ENCODE measurements at places on chromosomes 5 and 9.

DNA sequence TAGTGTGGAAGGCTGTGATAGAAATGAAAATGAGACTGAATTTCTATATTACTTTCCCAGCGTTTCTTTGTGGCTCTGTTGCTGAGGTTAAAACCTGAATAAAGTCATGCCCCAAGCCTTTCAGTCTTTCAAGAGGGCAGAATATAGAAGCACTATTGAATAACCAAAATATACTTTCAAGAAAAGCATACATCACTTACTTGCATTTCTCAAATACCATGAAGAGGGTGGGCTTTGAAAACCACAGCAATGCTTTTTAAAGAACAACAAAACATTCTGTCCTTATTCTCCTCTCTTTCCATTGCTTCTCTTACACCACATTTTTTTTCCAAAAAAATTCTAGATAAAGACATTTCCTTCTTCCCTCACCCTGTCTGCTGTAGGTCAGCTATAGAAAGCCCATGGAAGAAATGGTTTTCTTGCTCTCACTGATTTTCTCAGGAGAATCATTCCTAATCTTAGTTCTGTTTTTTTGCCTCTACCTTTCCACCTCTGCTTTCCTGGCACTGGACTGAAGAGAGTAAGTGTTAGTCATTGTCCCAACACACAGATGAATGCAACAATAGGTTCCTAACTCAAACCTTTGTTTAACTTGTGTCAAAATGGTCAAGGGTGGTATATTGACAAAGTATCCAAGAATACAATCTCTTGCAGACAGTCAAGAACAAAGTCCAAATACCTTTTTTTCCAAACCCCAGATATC lies 51.6 kb downstream of the NUDT12 start:
- no peak for DNase-seq

- no peak for DNase-seq
Observed at GRCh38 chr9:89477384-89477783, 20.5 kb downstream of the SEMA4D start.

DNA sequence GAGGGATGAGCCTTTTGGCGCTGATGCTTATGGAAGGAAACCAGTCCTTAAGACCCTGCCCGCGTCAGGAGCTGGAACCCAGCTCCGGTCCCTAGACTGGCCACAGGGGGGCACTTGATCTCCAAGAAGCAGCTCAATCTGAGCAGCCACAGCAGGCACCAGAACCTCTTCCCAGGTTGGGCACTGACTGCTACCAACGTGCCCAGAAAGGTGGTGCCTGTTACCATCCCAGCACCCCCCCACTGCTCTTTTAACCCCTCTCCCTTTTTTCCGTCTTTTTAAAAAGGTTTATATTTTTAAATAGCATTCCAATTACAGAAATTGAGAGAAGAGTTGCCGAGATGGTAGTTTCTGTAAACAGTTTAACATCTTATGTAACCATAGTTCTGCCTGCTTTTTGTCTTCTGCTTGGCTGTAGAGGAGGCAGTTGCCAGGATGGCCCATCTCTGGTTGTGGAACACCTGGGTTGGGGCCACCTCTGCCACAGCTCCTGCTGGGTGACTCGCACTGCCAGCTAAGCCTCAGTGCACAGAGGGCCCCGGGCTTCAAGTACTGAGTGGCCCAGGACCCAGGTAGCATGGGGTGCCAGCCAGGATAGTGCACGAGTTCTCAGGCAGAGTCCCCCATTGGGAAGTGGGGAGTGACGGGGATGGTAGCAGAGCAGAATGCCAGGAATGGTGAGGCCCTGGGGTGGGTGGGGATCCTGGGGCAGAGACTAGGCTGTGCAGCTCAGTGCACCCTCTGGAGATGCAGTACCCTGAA lies 62.8 kb downstream of the PFDN1 start:
- DNase-seq = peak; percentile 46

DNA sequence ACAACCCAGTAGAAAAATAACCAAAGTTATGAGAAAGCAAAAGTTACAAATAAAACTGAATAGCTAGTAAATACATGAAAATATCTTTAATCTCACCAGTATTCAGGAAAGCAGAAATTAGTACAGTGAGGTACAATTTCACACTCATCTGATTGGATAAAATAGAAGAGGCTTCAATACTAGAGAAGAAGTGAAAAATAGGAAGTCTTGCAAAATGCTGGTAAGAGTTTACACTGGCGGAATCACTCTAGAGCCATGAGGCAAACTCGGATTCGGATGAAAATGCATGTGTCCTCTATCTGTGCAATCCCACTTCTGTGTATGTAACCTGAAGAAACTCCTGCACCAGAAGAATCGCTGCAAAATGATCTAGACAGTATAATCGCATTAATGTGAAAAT lies 128.9 kb downstream of the CCDC192 start:
- DNase-seq = no peak

DNA sequence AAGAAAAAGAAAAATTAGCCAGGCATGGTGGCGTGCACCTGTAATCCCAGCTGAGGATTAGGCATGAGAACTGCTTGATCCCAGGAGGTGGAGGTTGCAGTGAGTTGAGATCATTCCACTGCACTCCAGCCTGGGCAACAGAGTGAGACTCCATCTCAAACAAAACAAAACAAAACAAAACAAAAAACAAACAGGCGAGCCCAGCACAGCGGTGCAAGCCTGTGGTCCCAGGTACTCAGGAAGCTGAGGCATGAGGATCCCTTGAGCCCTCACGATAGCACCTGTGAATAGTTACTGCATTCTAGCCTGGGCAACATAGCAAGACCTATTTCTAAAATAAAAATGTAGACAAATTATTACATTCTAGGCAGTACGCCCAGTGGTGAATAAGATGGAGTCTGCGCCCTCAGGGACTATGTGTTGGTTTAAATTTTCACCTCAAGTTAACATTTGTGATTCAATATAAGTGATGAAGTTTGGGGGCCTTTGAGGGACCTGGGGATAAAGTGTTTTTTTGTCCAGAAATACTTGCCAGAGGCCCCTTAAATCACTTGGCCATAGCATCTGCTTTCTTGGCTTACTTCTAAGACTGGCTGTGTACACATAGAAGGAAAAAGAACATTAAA lies 3.4 kb upstream of the GAPVD1 start:
- DNase-seq = no peak

DNA sequence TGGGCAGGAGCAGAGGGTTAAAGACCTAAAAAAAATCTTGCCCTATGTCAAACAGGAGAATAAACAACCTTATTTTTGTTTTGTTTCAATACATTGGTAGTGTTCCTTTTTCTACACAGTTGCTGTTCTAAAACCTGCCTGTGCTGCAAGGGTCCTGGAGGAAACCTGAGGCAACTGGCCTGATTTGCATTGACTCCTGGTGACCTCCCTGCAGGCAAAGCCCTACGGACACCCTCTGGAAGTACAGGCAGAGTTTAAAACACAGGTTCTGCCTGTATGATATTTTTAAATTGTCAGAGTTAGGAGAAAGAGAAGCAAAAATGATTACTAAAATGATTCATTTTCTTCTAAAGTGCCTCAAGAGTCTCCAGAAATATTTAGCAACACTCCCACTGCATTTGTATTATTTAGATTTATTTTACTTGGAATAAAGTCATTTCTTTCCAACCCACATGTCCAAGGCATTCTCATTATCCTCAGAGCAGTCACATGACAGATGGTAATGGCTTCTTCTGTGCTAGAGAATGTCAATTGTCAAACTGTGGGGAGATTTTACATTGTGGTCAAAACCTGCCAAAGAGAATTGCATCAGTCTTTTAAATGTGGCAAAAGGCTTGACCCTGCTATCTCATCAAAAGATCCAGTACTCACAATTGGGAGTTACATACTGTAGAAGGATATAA lies 559.6 kb downstream of the CETN3 start:
- no peak for DNase-seq

DNA sequence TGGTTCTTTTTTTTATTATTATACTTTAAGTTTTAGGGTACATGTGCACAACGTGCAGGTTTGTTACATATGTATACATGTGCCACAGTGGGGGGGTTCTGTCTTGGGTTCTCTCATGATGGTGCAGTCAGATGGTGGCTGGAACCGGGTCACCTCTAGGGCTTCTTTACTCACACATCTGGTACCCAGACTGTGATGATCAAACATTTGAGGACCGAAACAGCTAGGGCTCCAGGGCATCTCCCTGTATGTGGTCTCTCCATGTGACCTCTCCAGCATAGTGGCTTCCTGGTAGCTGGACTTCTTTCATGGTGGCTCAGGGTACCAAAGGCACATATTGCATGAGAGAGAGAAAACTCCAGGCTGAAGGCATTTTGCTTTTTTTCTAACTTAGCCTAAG lies 9.8 kb upstream of the CRHBP start:
- DNase-seq = no peak

DNA sequence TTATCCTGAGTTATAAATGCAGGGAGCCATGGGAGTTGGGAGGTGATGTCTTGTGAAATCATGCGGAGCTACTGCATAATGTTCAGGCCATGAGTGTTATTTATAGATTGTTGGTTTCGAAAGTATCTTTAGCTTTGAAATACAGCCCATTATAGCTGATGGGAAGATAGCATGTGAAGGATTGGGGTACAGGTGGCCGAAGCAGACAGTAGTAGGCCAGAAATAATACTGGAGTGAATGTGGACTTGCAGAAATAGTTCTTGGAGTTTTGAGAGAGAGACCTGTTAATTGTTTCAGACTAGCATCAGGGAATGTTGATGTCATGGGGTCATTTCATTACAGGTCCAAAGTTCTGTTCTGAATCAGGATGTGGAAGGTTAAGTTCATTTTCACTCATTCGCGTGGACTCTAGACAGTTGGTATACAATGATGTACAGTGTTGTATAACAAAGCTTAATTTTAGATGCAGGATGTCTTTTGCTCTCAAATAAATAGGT lies 3.8 kb downstream of the ATP6V1G1 start:
- DNase-seq = no peak

DNA sequence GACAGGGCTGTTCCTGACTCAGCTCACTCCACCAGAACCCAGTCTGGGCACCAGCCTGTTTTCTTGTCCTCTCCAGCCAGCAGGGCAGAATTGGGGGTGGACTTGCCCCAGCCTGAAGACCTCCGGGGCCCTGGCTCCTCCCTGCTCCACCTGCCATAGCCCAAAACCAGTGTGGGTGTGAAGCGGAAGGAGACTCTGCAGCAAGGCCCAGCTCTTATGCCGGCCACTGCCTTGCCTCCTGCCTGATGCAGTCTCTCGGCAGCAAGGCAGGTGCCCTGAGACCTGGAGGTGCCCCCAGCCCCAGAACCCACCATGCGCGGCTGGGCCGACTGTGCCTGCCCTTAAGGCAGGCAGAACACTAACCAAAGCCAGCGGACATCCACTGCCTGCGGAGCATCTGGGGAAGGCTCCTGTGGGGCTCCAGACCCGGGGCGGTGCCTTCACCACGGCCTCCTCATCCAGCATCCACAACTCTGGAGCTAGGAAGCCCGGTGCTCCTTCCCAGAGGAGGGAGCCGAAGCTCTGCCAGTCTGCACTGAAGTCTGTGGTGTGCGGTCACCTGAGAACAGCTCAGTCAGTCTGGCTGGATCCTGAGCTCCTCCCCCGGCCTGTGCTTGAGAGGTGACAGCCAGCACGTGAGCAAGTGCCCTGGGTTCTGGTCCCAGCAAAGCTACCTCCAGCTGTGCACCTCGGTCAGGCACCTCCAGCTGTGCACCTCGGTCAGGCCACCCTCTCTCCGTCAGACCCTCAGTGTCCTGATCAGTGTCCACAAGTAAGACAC lies 116.7 kb downstream of the ADAMTS2 start:
- DNase-seq = no peak

DNA sequence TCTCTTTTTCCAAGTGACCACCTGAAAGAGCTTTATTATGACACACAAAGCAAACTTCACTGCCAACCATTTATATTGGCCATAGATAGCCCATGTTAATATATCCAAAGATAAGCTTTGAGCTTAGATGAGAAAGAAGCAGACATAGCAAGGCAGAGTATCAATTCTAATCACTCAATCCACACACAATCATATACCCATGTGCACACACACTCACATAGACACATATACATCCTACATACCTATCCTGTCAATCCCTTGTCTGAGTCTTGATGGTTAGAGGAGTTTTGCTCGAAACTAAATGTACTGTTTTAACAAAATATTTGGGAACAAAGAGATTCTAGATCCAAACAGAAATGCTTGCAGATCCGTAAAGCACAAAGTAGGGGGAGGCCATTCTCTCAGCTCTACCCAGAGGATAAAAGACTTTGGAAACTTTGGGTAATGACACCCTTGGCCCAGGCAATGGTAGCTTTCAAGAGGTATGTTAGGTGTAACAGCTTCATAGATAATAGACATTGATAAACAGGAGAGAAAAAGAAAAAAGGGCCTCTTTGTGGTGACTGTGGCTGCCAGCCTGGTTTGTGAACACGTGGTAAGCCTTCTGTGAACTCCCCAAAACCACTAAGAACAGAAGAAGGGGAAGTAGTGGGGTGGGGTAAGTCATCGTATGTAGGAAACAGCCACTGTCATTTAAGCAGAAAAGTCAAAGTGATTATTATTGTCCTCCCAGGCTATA lies 121.6 kb downstream of the TLR4 start:
- DNase-seq = peak; percentile 12

DNA sequence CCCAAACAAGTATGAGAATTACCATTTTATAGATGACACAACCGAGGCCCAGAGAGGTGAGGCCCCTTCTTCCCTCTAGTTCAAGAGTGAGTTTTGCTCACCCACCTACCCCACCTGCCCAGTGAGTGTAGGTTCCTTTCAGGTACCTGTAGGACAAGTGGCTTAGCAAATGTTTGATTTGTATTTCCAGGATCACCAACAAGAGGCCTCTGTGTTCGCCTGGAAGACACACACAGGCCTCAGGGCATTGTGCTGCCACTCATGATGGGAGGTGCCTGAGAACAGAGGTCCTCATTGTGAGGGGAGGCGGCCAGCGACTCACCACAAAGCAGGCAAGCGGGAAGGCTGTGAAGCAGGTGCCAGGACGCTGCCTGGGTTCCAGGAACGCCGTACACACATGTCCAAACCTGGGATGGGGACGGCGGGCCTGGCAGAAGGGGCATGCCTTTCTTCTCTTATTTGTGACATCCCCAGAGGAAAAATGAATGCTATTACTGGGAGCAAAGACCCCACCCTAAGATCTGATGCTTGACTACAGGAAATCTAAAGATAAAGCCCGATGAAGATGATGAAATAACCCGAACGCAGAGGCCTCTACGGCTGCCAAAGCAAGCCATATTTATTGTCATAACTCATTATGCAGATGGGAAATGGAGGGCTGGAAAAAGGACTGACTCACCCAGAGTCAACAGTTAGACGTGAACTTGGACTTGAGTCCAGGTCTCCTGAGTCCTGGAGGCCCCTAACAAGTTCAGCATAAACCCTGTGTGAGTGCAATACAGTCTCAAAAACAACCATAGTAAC lies 60.2 kb upstream of the SLC25A51 start:
- DNase-seq = no peak

DNA sequence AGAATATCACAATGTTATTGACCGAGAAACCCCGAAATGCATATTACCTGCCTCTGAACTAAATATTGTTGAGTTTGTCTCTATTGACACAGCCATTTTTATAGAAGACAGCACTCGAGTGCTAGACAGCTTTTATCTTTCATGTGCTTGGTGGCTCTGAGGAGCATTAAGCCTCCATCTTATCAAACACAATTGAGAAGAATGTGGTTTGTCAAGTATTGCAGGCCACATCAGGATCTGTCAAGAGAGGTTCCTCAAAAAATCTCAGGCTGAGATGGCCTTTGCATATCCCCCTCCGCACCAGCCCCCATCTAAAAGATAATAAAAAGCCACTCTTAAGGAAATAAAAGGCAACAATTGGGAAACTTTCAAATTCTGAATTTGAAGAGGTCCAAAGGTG lies 284.8 kb downstream of the DENND1A start:
- DNase-seq = no peak

GRCh38 chr9:134946663-134947062 lies 29.0 kb upstream of the FCN1 start:
- no peak for DNase-seq

All from stimulated activated CD4-positive, alpha-beta T cell treated with anti-CD3 and anti-CD28 coated beads, Interleukin-2, amount 100 ng/mL, for 4 hours (primary cell).